ENCODE measurements at places on chromosomes 13 and 19.
A peak's percentile ranks its signal among the peaks of the same experiment; 100 is the strongest.

- no peak for DNase-seq
Measured at GRCh38 chr13:90968166-90968904, 379.2 kb upstream of the MIR17HG start.

GRCh38 chr13:113636266-113636963 lies 21.6 kb downstream of the ATP4B start:
- no peak for DNase-seq

DNA sequence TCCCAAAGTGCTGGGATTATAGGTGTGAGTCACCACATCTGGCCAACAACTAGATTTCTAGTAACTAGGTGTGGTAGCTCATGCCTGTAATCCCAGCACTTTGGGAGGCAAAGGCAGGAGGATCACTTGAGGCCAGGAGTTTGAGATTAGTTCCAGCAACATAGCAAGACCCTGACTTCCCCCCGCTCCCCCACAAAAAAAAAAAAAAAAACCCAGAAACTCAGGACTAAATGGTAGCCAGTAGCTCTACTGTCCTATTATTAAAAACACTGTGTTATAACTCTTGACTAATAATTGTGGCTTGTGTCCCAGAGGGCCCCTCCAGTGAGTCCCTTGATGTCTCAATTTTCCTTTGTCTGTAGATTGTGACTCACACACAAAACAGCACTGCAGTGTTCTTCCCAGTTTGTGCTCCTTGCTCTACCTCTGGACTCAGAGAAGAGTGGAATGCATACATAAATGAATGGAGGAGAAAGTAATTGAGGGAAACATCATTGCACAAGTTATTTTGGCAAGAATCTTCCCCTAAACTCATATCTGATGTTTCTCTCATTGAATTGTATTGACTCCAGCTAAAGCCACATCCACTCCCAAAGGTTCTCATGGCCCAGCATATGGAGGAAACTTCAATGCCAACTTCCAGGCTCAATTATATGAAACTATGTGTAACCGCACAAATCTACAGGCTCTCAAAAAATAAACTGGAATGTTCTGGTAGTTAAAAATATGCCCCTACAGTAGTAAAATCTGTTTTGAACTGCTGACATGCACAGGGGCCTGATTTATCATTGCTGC lies 8.8 kb downstream of the TPT1 start:
- DNase-seq = no peak

DNA sequence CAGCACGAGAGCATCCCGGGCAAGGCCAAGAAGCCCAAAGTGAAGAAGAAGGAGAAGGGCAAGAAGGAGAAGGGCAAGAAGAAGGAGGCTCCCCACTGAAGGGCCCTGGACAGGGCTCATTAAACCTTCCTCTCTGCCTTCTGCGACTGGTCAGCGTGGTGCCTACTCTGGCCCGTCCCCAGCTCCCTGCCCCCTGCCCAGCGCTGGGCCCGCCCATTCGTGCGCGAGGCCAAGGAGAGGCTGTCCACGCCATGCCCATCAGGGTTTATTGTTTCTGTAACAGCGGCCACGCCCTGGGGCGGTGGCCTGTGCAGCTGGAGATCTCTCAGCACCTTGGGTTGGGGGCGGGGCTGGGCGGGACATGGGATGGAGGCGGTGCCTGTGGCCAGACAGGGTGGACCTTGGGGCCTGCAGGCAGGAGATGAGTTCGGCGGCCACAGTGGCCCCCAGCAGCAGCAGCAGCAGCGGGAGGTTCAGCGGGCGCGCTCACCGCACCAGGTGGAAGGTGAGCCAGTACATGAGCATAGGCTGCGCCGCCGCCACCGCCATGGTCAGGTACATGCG lies 897 bp downstream of the C19orf33 start:
- no peak for DNase-seq

- no peak for DNase-seq
Measured at GRCh38 chr13:58018865-58019264, 387.3 kb downstream of the PCDH17 start.

DNA sequence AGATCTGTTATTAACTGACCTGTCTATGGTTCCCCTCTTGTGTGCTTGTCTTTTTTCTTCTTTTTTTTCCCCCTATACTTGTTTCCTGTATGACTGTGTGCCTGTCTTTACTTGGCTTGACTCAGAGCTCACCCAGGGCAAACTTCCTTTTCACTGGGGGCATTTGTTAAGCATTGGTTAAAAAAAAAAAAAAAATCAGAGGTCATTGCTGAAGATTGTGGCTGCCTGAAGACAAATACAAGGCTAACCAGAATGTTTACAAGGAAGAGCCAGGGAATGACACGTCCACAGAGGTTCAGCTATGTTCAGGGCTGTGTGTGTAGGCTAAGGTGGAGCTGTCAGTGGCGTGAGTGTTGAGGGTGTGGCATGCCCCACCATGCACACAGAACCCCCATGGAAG lies 47.1 kb downstream of the LNX2 start:
- no peak for DNase-seq

DNA sequence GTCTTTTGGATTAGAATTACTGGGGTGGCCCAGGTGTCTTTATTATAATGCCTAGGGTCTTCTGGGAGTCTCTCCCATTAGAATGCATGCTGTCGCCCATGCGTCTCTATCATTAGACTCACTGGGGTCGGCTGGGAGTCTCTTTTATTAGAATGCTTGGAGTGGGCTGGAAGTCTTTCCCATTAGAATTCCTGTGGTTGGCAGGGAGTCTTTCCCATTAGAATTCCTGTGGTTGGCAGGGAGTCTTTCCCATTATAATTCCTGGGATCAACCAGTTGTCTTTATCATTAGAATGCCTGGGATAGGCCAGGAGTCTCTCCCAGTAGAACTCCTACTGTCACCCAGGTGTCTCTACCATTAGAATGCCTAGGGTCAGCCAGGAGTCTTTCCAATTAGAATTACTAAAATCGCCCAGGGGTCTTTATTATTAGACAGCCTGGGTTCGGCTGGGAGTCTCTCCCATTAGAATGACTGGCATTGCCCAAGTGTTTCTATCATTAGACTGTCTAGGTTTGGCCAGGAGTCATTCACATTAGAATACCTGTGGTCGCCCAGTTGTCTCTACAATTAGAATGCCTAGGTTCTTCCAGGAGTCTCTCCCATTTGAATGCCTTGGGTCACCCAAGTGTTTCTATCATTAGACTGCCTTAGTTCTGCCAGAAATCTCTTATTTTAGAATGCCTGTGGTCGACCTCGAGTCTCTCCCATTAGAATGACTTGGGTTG lies 1558.5 kb downstream of the UQCRFS1 start:
- DNase-seq = no peak

GRCh38 chr13:75357576-75358289 lies 124.2 kb downstream of the TBC1D4 start:
- DNase-seq = peak; percentile 68

All from CD4-positive, alpha-beta T cell treated with Interleukin-1 beta for 1 hour (primary cell).